ENCODE measurements at places on chromosomes 1 and 21.

- no peak for DNase-seq
Measured at GRCh38 chr1:172874950-172875349, 175.8 kb downstream of the TNFSF18 start.

DNA sequence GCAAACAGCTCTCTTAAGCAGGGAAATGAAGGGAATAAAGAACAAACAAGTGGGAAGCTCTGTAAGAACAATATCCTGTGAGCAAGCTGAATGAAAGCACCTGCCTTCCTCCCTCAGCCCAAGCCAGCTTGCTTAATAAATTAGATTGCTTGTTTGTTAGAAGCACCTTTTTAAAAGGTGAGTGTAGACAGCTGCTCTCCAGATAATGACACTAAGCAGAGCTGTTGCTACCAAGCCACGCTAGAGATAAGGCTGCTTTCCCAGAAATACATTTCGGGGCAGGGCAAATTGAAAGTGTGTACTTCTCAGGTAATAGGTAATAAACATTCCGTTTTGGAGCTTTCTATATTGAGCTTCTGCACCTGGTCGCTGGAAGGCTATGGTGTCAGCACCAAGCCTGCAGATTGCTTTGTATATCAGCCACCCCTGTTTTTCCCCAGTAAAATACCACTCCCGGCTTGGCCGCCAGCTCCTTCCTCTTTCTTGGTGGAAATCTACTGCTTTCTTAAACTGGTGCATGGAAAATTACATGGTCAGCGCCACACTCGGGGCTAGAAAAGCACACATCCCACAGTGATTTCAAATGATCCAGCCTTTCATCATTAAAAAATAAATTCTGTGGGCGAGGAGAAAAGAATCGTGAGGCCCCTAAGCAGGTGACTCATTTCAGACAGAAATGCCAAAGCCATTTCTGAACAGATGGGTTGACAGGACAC, 151.3 kb downstream of the ETS2 start:
- DNase-seq: no peak

DNA sequence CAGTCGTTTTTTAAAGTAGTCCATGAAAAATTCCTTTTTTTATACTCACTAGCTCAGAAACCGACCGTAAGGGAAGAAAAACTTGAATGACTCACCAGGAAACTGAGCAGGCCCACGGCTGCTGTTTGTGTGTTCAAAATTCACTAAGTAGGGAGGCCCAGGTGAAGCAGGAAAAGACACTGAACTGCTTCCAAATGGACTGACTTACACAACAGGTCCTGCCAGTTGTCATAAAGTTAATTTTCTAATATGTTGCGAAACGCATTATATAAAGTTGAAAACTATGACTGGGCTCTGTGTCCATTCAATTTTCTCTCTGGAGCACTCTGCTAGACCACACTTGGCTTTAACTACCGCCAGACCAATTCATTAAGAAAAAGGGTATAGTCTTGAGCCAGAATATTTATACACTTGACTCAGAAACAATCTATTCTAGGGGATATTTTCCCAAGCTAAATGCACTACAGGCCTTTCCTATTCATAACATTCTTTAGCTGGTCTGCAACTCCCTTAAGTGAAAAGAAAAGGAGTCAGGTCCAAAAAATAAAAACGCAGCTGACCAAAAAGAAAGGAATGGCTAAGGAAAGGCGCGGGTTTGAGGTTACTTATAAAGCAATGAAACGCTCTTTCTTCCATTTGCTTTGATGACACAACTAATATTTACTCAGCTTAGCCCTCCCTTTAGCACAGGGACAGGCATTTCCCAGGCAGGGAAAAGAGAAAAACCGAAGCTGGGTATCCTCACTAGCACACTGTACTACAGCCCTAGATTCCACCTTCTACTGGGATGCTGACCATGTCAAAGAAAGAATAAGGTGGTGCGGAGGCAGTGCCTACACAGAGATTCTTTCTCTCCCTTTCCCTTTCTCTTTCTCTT, 306.3 kb upstream of the ESRRG start:
- DNase-seq: peak; percentile 67

DNA sequence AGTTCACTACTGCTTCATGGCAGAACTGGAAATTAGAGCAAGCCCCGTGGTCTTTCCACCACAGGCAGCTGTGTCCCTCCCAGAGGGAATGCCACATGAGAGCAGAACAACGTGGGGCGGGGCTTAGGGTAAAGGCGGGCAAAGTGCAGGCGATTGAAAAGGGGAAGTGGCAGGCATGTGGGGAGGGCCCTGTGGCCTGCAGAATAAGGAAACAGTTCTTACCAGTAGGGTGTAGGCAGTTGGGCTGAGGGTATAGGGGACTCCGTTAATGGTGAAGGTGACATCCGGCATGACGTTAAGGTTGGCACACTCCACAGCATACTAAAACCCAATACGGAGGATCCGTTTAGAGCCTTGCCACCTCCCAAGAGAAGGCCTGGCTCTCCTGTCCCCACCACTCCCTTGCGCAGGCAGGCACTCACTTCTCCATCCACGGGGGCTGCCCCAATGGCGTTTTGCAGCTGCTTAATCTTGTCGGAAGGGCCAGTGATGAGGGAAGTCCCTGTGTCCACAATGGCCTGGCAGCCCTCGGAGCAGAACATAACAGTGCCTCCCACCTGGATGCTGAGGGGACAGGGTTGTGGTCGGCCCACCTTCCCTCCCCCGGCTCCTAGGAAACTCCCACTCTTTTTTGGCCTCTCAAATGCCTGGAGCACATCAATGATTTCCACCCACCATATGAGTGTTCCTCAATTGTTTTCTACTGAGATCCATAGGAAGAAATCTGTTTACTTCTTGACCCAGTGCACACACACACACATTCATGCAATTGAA, 9.1 kb upstream of the RAB7B start:
- DNase-seq: no peak

- no peak for DNase-seq
Measured at GRCh38 chr1:162035241-162035640, 11.6 kb upstream of the OLFML2B start.

DNA sequence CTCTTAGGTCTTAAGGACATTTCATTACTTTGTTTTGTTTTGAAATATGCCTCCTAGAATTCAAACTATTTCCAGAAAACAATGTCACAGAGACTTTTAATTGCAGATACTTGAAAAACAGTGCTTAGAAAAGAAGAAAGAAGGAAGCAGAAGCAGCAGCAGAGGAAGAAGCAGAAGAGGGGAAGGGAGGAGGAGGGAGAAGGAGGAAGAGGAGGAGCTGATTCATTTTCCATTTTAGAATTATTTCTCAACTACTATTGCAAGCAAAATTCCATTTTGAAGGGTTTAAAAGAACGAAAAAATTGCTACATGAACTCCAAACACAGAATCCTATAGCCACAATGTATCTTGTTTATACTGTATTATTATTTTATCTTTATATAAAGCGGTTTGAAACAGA, 13.9 kb downstream of the RC3H1 start:
- DNase-seq: no peak

- no peak for DNase-seq
Measured at GRCh38 chr1:73868810-73869336, 329.1 kb downstream of the LRRIQ3 start.

DNA sequence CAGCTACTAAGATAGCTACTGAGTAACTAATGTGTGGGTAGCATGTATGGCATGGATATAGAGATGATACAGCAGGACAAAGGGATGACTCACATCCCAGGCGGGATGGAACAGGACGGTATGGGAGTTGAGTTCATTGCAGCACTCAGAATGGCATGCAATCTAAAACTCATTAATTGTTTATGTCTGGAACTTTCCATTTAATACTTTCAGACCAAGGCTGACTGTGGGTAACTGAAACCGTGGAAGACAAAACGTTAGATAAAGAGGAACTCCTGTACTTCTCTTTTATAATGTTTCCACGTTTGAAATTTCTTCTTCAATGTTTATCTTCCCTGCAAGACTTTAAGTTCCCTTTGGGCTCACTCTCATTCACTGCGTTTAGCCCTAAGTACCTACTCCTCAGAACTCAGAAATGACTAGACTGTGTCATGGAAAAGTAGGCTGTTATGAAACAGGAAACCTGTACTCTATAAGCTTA, 151.9 kb downstream of the MAGI3 start:
- DNase-seq: no peak

DNA sequence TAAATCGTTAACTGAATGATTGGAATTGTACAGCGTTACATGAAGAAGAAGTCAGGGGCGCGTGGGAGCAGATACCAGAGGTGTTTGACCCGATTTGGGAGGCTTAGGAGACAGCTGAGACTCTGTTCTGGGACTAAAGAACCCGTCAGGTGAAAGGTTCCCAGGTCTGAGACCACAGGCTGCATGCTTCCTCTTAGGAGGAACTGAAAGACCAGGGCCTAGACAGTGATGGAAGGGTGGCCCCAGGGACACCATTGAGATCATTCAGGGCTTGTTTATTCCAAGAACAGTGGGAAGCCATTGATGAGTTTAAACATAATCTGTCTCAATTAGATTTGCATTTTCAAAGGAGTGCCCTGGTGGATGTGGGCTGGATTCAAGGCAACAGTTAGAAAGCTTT, 904 bp downstream of the KLF17 start:
- DNase-seq: no peak

DNA sequence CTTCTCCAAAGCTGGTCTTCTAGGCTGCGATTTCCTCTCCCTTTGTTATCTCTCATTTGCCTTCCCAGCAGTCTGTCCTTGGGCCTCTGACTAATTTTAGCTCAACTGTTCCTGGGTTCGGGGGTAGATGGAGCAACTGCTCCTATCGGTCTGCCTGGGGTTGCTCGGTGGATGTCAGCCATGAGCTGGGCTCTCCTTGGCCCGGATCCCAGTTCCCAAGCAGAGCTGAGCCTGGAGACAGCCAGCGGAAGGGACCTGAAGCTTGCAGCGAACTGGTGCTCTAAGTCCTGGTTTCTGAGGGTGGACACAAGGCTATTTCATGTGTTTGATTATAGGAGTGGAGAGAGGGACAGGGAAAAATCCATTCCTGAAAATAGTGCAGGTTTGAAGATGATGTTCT, 423.0 kb downstream of the RPS6KC1 start:
- no peak for DNase-seq

GRCh38 chr1:203985044-203985443, 87.9 kb upstream of the SOX13 start:
- no peak for DNase-seq

- DNase-seq: no peak
Measured at GRCh38 chr1:163797816-163798215, 476.1 kb downstream of the NUF2 start.

- DNase-seq: no peak
Measured at GRCh38 chr1:211822677-211823407, 7.7 kb downstream of the LPGAT1 start.

GRCh38 chr1:245211761-245212160, 57.0 kb downstream of the KIF26B start:
- no peak for DNase-seq

DNA sequence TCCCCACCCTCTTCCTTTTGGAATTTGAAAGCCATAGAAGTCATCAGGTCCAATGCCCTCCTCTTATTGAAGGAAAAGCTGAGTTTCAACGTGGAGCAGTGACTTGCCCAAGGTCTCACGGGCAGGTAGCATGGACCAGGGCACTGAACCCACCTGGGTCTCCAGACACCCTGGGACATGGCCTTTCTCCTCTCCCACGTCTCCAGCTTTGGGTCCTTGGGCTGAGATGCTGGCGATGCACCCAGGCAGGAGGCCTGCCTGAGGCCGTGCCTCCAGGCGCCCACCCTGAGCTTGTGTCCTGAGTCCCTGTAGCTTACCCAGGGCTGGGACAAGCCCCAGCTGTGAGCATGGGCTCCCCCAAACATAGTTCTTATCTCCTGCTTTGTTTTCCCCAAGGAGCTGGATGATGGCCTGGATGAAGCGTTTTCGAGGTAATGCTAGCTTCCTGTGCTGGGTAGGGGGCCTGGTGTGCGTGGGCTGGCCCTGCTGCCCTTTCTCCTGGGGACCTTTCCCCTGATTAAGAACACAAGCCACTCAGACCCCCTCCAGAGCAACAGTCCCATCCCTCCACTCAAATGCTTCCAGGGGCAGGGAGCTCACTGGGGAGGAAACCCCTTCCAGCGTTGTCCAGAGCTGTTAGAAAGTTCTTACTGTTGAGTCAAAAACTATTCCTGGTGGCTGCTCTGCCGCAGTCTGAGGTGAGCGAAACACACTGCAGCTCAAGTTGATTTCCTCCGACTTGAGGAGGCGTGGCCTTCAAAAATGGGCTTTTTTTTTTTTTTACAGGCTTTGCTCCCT, 21.6 kb downstream of the LDLRAP1 start:
- DNase-seq: no peak

- DNase-seq: no peak
Measured at GRCh38 chr1:32623775-32624174, 26.6 kb downstream of the ZBTB8OS start.

DNA sequence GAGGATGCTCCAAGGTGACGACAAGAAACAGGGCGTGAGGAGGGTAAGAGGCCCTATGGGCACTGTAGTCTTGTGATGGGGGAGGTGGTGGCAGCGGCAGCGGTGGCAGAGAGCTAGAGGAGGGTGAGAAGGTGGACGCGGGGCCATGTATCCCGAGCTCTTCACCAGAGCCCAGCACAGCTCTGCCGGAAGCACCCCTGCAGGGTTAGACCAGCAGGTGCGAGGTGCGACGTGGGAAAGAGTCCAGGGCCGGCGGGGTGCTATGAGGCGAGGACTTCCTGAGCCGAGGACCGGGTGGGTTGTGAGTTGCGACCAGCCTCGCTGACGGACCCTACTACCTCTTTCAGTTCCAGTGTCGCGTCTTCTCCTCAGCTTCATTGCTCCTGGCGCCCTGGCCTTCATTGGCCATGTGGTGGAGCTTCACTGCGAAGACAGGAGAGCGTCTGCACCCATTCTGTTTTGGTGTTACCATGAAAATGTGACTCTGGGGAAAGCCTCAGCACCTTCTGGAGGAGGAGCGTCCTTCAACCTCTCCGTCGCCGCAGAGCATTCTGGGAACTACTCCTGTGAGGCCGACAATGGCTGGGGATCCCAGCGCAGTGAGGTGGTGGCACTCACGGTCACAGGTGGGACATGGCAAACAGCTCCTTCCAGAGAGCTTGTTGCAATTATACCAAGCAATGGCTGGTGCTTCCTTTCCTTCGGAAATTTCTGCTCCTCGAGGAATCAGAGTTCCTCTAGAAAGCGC, 67.9 kb upstream of the KIRREL1 start:
- DNase-seq: no peak

GRCh38 chr1:7670334-7671145, 100.6 kb upstream of the VAMP3 start:
- no peak for DNase-seq

All from GM04504 (cell line).